ENCODE measurements at places on chromosomes 3 and 15. TPM values are rescaled to one million over a fixed set of nuclear protein-coding genes. Genes with fewer than 3 reads are reported as not detected.

GRCh38 chr3:45659661-45660566 lies 29.3 kb upstream of the SACM1L start:
- peak; percentile 67 for DNase-seq

DNA sequence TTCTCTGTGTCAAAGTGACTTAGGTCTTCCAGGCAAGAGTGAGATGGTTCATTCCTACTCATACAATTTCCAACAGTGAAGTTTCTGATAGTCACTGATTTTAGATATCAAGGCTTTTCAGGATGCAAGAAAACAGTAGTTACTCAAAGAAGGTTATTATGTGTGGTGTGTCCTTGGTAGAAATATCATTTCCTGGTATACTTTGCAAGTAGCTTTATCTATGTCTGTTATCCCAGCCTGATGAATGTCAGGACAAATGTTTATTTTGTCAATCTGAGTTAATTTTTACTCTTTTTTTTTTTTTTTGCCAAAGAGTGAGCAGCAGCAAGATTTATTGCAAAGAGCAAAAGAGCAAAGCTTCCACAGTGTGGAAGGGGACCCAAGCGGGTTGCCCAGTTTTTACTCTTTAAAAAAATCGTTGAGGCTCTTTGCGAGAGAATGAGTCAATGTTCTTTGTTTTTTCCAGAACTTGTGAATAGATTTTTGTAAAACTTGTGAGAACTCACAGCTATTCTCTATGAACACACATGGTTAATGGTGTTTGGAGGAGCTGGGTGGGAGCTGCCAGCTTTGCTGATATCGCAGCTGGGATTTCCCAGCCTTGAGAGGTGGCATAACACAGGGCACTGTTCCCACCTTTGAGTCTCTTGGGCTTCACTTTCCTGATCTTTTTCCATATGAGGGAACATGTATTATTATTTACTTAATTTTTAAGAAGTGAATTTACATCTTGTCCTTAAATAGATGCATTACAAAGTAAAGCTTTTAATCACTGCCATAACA lies 51.9 kb downstream of the SV2B start:
- DNase-seq, result no peak

DNA sequence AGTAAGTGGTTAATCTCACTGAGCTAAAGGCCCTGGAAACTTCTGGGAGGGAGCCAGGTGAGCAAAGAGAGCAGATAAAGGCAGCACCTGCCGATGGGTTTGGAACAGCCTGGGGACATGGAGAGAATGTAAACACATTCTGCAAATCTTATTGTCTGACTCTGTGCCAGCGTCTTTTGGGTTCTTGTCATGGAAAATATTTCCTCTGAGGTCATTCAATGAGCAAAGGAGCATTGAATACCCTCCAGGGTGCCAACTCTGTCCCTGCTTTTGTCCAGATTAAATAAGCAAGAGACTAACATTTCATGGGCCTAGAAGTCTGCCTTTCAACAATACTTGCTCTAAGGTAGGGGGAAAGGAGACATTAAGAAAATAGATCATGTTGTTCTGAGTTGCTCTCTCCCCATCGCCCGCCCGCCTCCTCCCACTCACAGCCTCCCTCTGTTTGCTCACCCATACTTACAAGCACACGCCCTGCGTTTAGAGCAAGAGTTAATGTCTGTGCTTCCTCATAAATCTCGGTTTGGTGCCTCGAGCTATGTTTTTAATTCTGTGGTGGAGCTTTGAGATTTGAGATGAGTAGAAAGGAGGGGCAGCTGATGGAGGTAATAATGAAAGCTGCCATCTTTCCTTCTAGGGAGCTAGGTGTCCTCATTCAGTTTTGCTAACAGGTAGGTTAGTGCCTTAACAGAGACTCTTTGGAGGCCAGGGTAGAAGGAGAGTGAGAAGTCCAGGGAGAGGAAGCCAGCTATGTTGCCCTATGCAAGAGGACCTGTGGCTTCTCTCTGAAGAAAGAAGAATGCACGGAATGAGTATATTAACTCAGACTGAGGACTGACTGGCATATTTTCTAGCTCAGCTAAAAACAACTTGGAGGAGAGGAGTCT lies 132.9 kb downstream of the TPRG1 start:
- DNase-seq, result no peak

DNA sequence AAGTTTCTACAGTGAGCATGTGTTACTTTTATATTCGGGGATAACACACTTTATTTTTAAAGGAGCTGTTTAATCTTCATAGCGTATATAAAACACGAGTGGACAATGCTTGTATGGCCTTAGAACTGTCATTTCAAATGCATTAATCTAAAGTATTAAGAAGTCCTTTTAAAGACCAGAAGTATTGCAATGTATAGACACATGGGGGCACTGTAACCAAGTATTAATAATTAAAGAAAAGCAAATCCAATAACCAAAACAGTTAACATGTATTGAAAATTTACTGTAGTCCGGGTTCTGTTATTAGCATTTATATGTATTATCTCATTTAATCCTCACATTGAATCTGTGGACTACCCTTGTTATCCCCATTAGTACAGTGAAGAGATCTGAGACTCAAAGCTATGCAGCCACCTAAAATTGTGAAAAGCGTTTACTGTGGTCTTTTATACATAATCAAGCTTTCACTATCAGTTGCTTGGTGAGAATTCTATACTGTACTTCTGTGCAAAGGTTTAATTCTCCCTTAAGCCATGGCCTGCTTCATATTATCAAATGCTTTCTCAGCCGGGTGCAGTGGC lies 10.1 kb downstream of the ARL14 start:
- no peak for DNase-seq

- DNase-seq, result no peak
These were observed 97.3 kb downstream of the SLCO3A1 start for GRCh38 chr15:91950631-91951329.

DNA sequence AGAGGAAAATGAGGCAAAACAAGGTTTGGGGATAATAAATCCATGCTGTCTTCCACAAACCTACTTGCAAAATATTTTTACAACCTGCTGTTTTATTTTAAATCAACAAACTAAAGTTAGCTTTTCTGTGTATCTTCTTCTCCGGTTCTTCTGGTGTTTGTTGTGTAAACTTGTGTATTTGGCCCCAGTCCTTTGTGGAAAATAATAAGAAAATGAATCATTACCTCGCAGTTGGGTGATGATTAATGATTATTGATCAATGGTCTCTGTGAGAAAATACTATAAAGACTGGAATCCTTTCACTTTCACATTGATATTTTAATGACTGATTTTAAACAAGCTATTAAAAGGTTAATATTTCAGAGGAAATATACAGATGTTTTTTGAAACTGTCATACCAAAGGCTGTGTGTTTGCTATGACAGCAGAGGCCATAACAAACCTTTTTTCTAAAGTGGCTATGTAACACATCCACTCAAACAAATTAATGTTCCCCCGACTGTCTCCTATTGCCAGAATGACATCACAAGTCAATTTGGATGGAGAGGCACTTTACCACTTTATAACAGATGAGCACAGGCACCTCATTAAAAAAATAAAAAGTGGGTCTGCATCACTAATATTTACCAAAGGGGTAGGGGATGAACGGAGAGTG lies 152.5 kb downstream of the MEX3B start:
- no peak for DNase-seq

GRCh38 chr3:158918008-158918407 lies 116.2 kb downstream of the MFSD1 start:
- DNase-seq, result peak; percentile 25

Gene OR5K2
- not detected for total RNA-seq

Gene GRIP2
- total RNA-seq, result 0.03 TPM

Gene CGNL1
- total RNA-seq, result 0.98 TPM

Gene TRPM1
- total RNA-seq, result not detected

All from NCI-H460 (cell line).